ENCODE measurements at places on chromosomes 3 and 15.
A peak's percentile ranks its signal among the peaks of the same experiment; 100 is the strongest.

GRCh38 chr3:49530701-49531100 lies 23.6 kb upstream of the BSN start:
- DNase-seq: no peak

GRCh38 chr15:28208583-28208982 lies 109.5 kb upstream of the OCA2 start:
- DNase-seq: no peak

DNA sequence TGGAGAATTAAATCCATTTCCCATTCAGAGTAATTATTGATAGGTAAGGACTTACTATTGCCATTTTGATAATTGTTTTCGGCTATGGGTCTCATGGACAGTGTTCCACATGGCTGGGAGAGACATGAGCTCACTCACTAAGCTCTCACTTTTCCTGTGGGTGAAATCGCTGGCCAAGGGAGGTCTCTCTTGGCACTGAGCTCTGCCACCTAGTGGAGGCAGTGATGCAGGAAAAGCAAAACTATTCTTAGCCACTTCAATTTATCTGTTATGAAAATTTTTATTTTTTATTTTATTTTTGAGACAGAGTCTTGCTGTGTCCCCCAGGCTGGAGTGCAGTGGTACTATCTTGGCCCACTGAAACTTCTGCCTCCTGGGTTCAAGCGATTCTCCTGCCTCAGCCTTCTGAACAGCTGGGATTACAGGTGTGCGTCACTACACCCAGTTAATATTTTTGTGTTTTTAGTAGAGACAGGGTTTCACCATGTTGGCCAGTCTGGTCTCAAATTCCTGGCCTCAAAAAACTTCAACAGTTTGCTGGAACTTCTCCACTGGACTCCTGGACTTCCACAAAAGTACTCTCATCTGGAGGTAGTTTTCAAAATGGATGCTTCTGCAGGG lies 4.7 kb upstream of the RNF13 start:
- peak; percentile 25 for DNase-seq

DNA sequence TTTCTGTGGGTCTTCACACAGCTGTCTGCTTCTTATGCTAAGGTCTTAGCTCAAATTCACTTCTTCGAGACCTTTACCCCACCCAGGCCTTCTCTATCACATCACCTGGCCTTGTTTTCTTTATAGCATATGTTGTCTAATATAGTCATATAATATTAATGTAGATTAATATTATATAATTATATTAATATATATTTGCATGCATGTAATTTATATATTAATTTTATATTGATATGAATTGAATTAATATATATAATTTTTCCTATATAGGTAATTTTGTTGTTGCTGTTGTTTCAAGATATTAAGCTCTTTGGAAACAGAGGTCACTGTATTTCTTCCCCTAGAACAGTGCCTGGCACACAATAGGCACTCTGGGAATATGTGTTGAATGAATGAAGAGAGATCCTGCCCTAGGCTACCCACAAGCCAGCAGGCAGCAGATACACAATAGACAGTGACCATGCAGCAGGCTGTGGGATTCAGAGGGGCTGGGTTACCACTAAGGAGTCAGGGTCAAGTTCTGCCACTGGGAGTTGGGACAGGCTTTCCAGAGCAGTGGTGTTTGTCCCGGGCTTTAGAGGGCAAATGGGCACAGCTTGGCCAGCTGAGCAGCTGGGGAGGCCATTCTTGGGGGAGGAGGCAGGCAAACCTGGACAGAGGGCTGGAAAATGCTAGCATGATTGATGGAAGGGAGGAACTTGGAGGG lies 126.3 kb downstream of the DNAJB8 start:
- no peak for DNase-seq

DNA sequence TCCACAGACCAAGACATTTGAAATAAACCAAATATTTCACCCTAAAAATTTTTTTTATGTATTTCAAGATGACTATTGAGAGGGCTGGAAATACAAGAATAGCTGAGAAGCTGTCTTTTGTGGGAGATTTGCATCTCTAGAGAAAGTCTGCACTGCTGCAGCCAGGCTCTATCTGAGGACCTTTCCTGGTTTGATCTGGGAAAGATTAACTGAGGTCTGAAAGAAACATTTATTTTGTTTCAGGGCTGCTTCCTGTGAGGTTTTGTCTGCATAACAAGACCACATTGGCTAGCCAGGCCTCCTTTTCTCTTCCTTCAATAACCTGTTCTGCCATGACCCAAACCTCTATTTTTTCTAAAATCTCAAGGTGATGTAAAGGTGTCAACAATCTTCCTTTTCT lies 117.5 kb upstream of the ARHGEF26 start:
- no peak for DNase-seq

- no peak for DNase-seq
Observed at GRCh38 chr3:159937561-159938166, 51.0 kb upstream of the IL12A start.

GRCh38 chr15:40088929-40089755 lies 19.5 kb downstream of the BMF start:
- no peak for DNase-seq

DNA sequence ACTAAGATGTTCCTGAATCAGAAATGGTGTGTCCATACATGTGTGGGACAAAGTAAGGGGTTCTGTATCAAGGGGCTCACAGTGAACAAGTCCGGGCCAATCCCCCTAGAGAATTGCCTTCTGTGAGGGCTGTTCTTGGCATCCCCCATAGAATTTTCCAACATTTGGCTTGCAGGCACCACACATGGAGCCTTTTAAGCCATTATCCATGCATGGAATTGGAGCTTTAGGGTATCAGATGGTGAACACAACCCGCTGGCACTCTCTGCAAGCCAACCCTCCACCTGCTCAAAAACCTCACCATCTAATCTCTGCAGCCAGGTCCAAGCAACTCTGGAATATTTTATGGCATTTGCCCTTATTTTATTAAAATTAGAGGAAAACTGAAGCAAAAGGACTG lies 278.7 kb downstream of the ERC2 start:
- DNase-seq: no peak

DNA sequence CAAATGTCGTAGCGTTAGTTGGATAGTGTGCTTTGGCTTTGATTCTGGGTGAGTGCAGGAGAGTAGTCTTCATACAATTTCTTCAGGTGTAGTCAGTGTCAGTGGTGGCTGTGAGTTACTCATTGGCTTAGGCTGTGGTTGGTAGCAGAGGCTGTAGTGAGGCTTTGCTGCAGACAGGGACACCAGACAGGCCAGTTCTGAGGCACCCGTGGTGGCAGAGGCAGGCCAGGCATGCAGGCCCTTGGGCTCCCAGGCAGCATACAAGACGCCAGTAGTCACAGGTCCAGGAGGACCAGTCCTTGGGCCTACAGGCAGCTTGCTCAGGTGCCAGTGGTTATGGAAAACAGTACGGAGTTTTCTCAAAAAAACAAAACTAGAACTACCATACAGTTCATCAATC lies 61.3 kb downstream of the DMXL2 start:
- DNase-seq: no peak

- DNase-seq: no peak
Observed at GRCh38 chr3:46953234-46954010, 23.1 kb downstream of the CCDC12 start.

DNA sequence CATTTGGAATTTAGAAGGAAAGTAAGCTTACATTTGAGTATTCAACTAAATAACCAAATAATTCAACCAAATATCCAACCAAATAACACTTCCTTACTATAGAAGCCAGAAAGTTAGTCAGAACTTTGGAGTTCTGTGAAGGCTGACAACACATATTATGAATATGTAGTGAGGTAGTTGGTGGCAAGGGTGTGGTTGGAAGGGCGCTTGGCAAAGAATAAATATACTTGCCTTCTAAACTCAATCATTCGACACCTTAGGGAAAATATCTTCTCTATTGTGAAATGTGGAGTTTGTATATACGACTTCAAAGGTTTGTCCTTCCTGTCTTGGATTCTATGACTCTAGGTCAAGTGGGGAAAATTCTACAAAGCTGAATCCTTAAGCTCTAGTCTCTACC lies 111.7 kb upstream of the OSTN start:
- no peak for DNase-seq

DNA sequence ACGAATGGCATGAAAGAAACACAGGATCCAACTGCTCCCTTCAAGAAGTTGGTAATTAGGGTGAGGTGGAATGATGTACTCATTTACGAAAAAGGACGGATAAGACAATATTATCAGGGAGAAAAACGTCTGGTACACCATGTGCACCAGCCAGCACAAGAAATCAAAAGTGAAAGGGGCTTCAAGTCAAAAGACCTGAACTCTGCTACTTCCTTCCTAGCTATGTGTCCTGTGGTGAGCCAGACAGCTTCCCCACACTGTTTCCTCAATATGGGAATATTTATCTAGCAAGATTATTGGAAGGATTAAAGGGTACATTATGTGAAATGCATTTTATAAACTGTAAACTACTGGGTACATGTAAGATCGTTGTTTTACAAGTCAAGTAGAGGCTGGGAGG lies 33.9 kb downstream of the RAB27A start:
- no peak for DNase-seq

- DNase-seq: no peak
Observed at GRCh38 chr15:98909968-98910885, 97.4 kb downstream of the PGPEP1L start.

- peak; percentile 18 for DNase-seq
Observed at GRCh38 chr3:108780235-108780634, 23.0 kb upstream of the RETNLB start.
